ENCODE measurements at places on chromosomes 5 and 9.

DNA sequence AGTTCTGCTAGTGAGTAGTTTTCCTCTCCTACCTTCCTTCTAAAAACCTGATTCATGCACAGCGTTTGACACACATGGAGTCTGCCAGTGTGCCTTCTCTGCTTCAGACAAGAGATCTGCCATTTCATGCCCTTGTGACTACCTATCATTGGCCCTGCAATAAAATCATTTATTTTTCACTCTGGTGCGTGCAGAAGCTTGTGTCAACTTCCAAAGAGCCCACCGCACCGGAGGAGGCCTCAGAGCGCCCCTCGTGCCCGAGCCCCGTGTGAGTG, 13.7 kb downstream of the HNRNPH1 start:
- DNase-seq, result no peak

DNA sequence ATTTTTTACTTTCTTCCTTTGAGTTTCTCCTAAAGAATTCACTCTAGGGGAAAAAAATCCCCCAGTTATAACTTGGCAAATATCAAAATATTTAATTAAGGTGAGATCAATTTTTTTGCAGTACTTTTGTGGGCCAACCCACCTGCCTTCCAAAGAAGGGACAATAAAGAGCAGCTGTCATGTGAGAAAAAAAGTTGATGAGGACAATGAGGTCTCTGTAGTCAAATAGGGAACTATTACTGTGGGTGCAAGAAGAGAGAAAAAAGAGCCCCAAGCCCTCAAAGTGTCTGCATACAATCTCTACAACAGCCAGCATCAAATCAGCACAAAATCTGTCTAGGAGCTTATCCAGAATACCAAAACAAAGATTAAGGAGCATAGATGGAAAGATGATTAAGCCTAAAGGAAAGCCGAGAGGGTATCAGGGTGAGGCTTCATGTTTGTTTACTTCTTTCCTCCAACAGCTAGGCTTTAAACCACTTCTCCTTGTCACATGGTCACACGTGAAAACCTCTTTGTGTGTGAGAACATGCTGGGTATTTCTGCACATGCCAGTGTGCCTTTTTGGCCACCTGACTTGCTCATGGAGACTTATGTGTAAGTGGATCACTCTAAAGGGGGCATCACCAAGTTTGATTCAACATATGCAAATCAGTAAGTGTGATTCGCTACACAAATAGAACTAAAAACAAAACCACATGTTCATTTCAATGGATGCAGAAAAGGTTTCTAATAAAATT, 19.2 kb upstream of the FYB1 start:
- DNase-seq, result no peak

DNA sequence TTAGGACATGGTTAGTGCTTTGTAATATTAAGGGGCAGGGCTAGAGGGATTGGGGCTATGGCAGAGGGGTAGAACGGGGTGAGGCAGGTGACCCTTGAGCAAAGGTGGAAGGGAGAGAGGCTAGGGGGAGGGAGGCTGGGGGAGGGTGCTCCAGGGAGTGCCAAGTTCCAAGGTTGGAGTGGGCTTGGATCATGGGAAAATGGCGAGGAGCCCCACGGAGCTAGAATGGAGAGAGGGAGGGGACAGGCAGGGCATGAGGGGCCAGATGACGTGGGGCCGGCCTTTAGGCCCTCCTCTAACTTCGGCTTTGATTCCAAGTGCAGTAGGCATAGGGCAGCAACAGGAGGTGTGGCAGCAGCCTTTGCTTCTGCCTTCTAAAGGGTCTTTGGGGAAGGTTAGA, 171.8 kb upstream of the PANK3 start:
- DNase-seq, result no peak

- no peak for DNase-seq
These were observed 129.3 kb downstream of the GRIA1 start for GRCh38 chr5:153619771-153620170.

DNA sequence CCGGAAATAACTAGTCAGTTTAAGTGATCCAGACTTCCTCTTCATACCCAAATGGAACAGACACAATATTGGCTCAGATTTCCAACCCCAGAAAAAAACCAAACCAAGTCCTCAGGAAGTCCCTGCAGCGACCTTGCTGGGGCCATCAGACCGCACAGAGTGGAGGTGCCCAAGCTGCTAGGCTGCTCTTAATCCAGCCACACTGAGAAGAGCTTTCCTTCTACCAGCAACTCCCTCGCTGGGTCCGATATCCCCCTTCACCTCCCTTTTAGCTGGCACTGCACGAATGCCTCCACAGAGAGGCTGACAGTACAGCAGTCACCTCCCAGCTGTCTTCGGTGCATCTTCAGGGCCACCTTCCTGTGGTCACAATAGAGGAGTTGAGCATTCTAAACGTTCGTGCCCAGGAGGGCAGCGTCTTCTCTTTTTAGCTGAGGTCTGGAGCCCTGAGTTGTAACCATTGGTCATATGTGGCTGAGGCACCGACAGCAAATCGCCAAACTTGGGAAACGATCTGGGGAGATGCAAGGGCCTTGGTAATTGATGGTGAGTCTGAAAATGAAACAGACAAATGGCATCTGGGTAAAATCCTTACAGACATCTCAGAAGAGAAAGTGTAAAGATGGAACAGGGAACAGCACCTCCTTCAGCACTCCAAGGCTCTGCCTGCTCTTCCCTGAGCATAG, 5.7 kb downstream of the NAIF1 start:
- DNase-seq, result no peak

DNA sequence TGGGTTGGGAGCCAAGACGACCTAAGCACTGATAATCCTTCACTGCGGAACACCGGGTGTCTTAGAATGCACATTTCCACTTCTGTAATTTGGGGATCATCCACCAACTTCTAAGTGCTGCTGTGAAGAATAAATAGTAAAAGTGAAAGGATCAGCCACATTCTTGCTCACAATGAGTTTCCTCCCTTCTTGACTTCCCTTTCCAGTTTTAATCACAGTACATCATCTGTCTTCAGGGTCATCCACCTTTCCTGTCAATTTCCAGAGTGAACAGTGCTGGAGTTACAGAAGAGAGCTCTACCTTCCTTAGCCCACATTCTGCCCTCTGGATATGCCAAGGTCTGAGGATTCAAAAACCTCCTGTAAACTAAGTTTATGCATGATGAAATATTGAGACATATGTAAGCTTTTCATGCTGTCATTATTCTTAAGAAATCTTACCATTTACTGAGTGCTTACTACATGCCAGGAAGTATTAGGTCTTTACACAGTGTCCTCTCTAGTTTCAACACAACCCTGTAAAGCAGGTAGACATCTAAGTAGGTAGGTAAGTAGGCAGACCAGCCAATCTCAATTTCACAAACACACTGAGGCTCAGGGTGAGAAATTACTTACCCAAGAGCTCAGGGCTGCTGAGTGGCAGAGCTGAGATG, 105.2 kb downstream of the CDK5RAP2 start:
- no peak for DNase-seq

- DNase-seq, result no peak
These were observed 390.3 kb downstream of the ANXA1 start for GRCh38 chr9:73541923-73542322.

DNA sequence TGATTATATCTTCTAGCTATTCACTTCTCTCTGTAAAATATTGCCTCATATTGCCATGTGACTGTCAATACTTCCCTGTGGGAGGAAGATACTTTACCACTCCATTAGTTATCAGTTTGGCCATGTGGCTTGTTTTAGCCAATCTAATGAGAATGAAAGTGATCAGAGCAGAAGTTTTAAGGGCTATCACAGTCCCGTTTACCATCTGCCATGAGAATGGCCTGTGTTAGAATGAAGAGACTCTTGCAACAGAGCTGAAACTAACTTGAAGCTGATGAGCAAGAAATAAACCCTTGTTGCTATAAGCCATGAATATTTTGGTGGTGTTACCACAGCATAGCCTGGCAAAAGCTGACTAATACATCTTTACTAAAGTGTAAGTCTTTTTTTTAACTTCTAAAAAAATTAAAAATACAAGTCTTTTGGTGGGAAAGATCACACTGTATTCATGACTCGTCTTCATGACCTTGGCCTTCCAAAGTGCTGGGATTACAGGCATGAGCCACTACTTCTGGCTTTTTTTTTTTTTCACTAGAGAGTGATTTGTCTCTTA, 68.0 kb upstream of the CTNNA1 start:
- no peak for DNase-seq

DNA sequence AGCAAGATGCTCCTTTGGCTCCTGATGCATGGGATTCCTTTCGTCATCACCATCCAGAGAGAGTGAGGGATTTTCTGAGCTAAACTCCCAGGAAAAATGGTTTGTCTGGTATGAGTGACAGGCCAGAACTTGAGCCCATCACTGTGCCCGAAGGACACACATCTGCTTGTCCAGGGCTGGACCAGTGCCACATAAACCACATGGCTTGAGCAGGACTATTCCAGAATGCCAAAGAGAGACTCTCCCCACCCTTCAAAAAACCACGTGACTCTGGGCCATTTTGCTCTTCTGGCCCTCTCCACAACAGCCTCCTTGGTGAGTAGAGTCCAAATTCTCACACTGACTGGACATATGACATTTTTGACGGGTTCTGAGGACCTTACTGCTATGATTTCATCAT, 46.4 kb upstream of the SHC3 start:
- no peak for DNase-seq

- DNase-seq, result no peak
These were observed 20.9 kb downstream of the KLHL3 start for GRCh38 chr5:137714946-137715345.

- DNase-seq, result no peak
These were observed 14.2 kb downstream of the PTPN3 start for GRCh38 chr9:109483744-109484429.

DNA sequence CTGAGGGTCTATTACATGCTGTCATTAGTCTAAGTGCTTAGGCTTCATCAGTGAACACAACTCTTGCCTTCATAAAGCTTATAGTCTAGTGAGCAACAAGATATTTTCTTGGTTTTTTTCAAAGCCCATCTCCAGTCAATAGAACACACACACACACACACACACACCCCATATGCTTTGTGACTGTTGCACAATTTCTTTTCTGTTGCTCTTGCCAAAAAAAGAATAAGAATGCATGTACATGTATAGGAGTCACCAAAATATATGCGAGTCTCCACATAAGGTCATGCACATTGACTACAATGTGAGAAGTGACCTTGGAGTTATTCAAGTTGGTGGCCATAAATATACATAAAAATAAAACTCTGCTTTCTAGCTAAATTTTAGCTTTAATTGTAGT, 351.5 kb upstream of the TLE4 start:
- no peak for DNase-seq

DNA sequence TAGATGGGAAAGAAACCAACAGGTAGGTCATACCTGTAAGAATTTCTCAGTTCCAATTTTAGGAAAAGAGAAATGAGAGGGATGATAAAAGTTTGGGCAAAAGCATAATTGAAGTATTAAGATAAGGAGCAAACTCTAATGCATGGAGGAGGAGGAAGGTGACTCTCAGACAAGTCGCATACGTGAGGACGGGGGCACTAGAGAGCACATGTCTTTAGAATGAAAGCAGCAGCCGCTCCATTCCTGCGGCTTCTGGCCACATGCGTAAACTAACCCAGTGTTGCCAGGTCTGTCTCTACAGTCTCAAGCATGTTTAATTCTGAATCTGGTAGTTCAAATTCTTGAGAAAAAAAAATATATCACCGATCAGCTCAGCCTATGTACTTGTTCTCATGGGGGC, 371.5 kb upstream of the SLC30A5 start:
- no peak for DNase-seq

DNA sequence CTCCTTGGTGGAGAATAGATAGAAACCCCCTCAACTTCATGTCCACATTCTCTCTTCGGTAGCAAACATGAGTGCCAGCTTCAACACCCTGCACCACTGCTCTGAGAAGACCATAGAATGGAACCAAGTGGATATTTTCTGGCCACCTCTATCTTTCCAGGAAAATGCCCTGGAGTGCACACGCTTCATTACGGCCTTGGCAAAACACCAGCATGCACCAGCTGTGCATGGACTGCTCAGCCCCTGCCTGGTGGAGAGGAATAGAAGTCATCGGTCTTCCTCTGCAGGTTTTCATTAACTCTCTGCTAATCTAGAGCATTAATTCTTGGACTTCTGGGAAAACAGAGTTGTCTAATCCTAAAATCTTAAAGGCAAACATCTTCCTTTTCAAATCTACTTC, 211.6 kb upstream of the TMEM161B start:
- DNase-seq, result peak; percentile 49

- peak; percentile 27 for DNase-seq
These were observed 47.7 kb downstream of the CNTRL start for GRCh38 chr9:121122246-121123032.

- no peak for DNase-seq
These were observed 4.8 kb downstream of the GAS1 start for GRCh38 chr9:86942281-86943200.
